Lower lobe of right lung (tissue), 2 donors: ENCODE measurements at places on chromosomes 1 and 21. TPM values are rescaled to one million over a fixed set of nuclear protein-coding genes. Genes with fewer than 3 reads are reported as not detected.

GRCh38 chr1:44421446-44421884 is 16.4 kb downstream of the RNF220 start:
- no peaks in the 10 kb centered on the region for H3K36me3 ChIP-seq
- H3K4me3 ChIP-seq = no peak overlapping the region
- peaks cover 33% of the 10 kb centered on the region for H3K4me1 ChIP-seq

DNA sequence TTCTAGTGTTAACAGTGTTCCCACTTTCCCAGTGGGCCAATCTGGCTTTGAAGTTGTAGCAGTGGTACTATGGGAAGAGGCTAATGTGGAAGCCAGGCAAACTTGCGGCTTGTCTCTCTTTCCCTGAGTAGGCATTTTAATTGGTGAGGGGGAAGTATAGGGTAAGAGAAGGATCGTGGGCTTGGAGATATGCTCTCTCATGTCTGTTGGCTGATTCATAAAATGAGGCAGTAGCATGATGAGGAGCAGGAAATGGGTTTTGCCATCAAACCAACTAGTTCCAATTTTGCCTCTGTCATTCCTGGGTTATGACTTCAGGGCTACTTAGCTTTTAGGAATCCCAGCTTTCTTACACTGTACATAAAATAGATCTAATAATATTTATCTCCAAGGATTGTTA is 12.1 kb downstream of the C8A start:
- no peaks in the 10 kb centered on the region for H3K36me3 ChIP-seq
- no peak overlapping the region for H3K4me3 ChIP-seq

DNA sequence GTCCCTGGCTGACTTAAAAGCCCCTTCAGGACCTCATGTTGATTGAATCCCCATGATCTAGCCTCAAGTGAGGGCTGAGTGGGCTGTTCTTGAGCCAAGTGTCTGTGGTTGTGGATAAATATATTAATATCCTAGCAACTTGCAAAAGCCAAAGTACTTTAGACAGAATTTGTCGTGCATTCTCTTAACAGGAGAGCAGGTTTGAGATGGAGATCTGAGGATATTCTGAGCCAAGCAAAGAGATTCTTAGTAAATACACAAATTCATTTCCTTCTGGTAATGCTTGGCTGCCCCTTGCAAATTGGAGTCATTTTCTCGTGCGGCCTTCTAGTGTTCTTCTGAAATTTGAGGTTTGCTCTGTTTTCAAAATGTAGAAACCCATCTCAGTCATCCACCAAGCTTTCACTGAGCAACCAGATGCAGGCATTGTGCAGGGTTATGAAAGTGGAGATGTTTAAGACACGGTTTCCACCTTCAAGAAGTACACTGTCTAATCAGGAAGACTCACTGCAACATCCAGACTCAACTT is 242.1 kb upstream of the JUN start:
- peak overlapping the region; percentile 32 for H3K27ac ChIP-seq
- H3K4me3 ChIP-seq = no peak overlapping the region
- DNase-seq = no peak
- H3K36me3 ChIP-seq = no peaks in the 10 kb centered on the region

DNA sequence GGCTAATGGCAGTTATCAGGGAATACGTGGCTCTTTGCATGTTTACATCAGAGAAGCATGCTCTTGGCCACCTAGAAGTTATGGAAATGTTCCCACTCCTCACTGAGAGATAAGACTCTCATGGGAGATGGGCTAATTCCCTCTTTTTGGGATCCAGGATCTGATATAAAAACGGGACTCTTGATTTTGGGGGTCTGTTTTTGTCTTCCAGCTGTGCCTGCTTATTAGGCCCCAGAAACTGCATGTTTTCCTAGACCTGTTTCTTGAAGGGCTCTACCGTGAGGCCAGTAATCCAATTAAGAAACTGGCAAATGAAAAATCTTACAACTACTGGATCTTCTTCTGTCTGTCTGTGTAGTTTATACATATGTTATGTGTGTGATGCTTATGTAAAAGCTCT is 47.0 kb upstream of the PTCH2 start:
- H3K4me1 ChIP-seq = no peaks in the 10 kb centered on the region
- no peak for DNase-seq
- no peaks in the 10 kb centered on the region for H3K36me3 ChIP-seq
- no peaks in the 10 kb centered on the region for H3K27me3 ChIP-seq

DNA sequence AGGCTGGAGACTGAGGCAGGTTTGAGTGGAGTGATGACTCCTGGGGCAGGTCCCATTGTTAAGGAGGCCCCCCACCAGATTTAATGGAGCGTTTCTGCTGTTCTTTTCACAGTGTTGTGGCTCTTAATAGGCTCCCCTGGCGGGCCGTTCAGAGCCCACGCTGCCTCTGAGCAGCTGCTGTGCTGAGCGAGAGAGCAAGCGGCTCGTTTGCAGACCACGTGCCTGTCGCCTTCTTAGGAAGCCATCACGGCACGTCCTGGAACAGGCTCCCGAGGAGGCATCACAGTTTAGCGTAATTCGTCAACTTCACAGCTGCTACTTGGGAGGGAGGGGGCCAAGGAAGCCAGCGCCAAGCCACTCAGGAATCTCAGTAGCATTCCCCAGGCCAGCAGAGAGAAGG is 70.5 kb upstream of the CTTNBP2NL start:
- no peak for DNase-seq
- no peaks in the 10 kb centered on the region for H3K36me3 ChIP-seq
- no peak overlapping the region for H3K4me3 ChIP-seq

GRCh38 chr1:116686723-116687352 is 19.3 kb upstream of the IGSF3 start:
- H3K36me3 ChIP-seq = no peaks in the 10 kb centered on the region
- DNase-seq = no peak
- no peak overlapping the region for H3K4me3 ChIP-seq
- H3K27ac ChIP-seq = no peak overlapping the region
- H3K27me3 ChIP-seq = no peaks in the 10 kb centered on the region
- H3K4me1 ChIP-seq = no peaks in the 10 kb centered on the region

DNA sequence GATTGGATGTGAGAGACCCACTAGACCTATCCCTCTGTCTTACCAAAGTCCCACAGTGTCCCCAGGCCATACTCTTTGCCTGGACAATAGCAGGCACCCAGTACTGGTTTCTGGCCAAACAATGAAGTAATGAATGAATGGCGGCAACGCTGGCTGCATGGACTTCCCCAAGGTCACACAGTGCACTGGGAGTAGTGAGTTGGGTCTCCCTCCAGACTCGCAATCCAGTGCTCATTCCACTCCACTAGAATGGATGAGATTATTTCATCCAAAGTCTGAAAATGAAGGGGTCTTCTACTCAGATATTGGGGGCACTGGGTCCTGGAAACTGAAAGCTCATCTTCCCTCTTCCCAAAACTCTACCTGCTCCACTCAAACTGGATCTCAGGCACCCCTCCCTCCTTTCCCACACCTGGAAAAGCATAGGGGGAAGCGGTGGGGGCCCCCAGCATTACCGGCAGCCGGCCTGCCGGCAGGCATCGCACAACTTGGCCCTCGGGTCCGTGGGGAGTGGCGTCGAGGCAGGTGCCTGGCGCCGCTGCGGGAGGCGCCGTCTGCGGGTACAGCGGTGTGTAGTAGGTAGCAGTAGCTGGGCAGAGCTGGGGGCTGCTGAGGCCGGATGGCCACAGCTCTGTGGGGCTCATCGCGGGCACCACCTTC is 816 bp downstream of the E2F2 start:
- H3K36me3 ChIP-seq = no peaks in the 10 kb centered on the region
- H3K4me1 ChIP-seq = peaks cover 72% of the 10 kb centered on the region
- H3K4me3 ChIP-seq = peak overlapping the region; percentile 58
- no peaks in the 10 kb centered on the region for H3K27me3 ChIP-seq

GRCh38 chr1:17119773-17120480 is 676 bp upstream of the PADI2 start:
- DNase-seq = peak; percentile 75
- H3K4me1 ChIP-seq = peaks cover 33% of the 10 kb centered on the region
- peaks cover 42% of the 10 kb centered on the region for H3K27me3 ChIP-seq
- peak overlapping the region; percentile 55 for H3K4me3 ChIP-seq

DNA sequence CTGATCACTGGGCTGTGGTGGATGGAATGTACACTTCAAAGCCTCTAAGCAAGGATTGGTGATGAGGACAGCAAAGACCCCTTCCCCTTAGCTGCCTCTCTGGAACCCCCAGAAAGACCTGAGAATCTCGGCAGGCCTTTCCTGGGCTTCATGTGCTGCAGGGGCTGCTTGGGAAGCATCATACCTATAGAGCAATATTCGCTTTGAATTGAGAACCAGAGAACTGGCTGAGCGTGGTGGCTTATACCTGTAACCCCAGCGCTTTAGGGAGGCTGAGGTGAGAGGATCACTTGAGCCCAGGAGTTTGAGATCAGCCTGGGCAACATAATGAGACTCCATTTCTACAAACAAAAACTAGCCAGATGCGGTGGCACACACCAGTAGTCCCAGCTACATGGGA is 22.0 kb downstream of the CSF1 start:
- H3K27me3 ChIP-seq = no peaks in the 10 kb centered on the region
- H3K36me3 ChIP-seq = peaks cover 28% of the 10 kb centered on the region
- H3K4me1 ChIP-seq = peaks cover 49% of the 10 kb centered on the region
- no peak for DNase-seq
- no peak overlapping the region for H3K27ac ChIP-seq
- H3K4me3 ChIP-seq = no peak overlapping the region

DNA sequence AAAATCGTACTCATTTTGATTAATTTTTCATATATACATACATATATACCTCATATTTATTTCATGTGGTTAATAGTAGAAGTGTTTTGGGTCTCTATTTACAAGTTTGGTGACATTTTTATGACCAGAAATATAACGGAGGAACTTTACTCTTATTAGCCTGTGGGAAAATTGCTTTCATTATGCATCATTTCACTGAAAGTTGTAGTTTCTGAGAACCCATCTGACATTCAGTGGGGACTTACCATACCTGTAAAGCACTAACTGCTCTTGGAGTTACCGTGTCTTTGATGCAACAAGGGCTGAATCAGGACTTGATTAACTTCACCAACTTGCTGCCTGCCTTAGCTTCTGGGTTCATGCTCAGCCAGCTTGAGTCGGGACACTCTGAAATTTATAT is 49.9 kb upstream of the ITPKB start:
- no peak for DNase-seq
- no peaks in the 10 kb centered on the region for H3K27me3 ChIP-seq
- no peak overlapping the region for H3K4me3 ChIP-seq

GRCh38 chr1:208646431-208646830 is 402.2 kb upstream of the PLXNA2 start:
- no peaks in the 10 kb centered on the region for H3K4me1 ChIP-seq
- DNase-seq = no peak
- H3K27ac ChIP-seq = no peak overlapping the region

DNA sequence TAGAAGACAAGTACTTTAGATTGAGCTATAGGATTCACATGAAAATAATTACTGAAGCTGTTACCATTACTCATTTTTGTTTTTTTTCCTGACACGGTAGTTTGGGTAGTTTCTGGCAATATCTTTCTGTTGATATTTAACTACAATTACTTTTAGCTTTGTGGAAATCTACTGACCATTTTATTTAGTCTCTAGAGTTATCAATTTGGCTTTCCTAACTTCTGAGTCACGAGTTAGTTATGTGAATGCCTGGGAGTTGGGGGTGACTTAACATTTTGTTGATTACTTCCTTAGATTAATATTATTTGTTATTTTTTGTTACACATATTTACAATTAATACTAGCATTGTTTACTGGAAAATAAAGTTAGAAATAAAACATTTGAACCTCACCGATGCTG is 160.6 kb downstream of the HMCN1 start:
- no peak for DNase-seq
- no peaks in the 10 kb centered on the region for H3K27me3 ChIP-seq
- H3K4me3 ChIP-seq = no peak overlapping the region
- H3K4me1 ChIP-seq = no peaks in the 10 kb centered on the region

DNA sequence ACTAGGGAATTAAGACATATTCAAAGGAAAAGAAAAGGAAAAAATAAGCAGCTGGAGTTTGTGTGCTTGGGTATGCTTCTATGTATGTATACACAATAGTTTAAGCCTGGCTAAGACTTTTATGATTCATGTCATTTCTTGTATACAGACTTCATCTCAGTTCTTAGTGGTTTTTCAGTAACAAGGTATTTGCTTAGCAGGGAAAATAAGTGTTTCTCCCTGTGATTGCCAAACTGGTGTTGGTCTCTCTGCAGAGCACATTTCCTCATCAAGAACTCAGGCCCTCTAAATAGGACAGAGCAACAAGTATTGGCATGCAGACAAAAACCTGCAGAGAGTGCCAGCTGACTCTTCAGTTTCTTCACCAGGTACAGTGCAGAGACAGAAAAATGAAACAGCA is 484.4 kb upstream of the ZRANB2 start:
- DNase-seq = no peak
- no peak overlapping the region for H3K27ac ChIP-seq
- no peaks in the 10 kb centered on the region for H3K27me3 ChIP-seq
- no peaks in the 10 kb centered on the region for H3K36me3 ChIP-seq

DNA sequence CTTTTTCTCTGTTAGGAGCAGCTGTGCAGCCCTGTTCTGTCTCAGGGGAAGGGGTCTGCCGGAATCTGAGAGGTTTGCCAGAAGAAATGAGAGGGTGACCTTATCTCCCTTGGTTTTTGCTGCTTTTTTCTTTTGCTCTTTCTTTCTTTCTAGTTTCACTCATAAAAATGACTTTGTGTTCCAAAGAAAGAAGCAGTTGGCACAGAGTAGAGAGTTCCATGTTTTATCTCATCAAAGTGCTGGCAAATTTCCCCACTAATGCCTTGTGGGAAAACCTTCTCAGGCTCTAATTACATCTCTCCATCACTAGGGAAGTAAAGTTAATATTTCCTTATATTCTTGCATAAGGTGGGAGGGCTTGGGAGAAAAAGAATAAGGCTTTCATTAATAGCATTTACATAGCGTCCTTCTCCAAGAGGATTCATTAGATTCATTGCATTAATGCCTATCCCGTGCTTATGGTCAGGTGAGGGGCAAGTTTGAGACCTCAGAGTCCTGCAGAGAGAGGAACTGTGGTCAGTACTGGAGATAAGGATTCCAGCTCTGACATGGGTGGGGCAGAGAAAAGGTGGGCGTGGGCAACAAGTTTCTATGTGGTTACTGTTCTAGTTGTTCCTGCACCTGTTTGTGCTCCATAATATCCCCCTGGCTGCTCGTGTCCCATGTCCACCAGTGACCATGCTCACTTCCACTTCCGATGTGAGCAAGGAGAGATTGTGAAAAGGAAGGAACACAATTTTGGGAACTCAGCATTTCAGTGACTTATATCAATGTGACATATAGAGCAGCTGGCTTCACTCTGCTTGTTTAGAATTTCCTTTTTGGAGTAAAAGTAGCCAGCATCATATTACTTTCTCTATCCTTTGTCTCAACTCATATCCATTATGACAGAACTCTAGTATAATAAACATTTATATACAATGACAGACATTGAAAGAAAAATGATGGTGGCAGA is 79.5 kb downstream of the DISC1 start:
- H3K4me3 ChIP-seq = no peak overlapping the region
- no peaks in the 10 kb centered on the region for H3K36me3 ChIP-seq
- peaks cover 13% of the 10 kb centered on the region for H3K4me1 ChIP-seq
- DNase-seq = no peak

- no peaks in the 10 kb centered on the region for H3K4me1 ChIP-seq
- no peak for DNase-seq
- no peaks in the 10 kb centered on the region for H3K27me3 ChIP-seq
- H3K4me3 ChIP-seq = no peak overlapping the region
Observed at GRCh38 chr1:113834716-113835115, 22.4 kb upstream of the RSBN1 start.

Gene NME7
- total RNA-seq = 17.3 TPM

Gene TPTE
- total RNA-seq = not detected

Gene SIPA1L2
- total RNA-seq = 45.5 TPM
